Sciatic nerve (tissue), 2 donors: ENCODE measurements at places on chromosomes 4 and X. TPM values are rescaled to one million over a fixed set of nuclear protein-coding genes. Genes with fewer than 3 reads are reported as not detected.

The PRR32 gene
- total RNA-seq: not detected

The ZBTB33 gene
- total RNA-seq: 11.1 TPM

The RPS3A gene
- 1,451 TPM for total RNA-seq

The ITIH6 gene
- total RNA-seq: not detected

DNA sequence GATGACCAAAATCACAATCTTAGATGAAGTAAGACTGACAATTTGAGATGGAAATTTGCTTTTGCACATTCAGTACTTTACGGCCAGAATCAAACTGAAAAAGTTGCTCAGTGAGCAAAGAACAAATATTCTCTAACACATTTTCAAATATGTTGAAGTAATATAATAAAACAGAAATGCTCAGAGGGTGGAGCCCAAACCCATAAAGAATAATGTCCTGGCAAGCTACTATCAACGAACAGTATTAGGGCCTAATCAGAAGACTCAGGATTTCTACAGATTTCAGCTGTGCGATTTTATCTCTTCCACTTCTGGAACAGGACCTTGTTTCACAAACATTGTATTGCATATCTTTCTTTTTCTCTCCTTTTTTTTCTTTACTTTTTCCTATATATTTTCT lies 505.0 kb downstream of the TECRL start:
- DNase-seq: no peak

- DNase-seq: no peak
These were observed 241.0 kb downstream of the SLC39A8 start for GRCh38 chr4:102104278-102104677.

- DNase-seq: no peak
These were observed 493.0 kb upstream of the PITX2 start for GRCh38 chr4:111115881-111116280.
